ENCODE measurements at places on chromosomes 16 and 17.

GRCh38 chr16:57360321-57360935 is 1.8 kb downstream of the CCL22 start:
- no peak for DNase-seq

- DNase-seq, result peak; percentile 68
Measured at GRCh38 chr17:75013092-75013559, 656 bp downstream of the MRPL58 start.

DNA sequence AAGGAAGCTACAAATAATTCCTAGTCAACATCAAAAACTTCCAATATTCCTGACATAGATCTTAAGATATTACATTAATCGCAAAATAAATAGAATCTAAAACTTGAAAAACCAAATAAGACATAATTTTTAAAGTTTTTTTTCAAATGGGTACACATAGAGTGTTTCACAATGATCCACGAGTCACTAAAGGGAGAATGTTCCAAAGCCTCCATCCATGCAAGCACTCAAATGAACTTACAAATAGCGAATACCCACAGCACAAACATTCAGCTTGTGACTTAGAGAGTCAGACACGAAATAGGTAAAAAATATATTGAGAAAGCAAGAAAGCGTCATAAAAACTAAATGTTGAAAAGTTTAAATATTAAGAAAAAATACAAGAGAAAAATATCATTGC is 65.7 kb downstream of the CEP112 start:
- DNase-seq, result no peak

DNA sequence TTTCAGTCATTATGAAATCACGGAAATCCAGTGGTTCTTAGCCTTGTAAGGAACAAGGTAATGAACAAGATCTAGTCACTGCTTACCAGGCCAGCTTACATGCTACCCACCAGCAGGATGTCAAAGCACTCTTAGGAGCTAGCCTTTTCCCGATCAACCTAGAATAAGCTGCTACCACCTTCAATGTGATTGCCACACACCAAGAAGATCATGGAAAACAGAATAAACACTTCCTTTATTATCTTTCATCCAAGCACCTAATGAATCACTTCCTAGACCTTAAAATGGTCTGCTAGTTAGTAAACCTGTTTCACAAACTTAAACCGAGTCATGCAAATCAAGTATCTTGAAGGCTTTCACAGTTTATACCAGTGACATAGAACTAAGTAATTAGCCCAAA is 5.0 kb downstream of the BBS2 start:
- peak; percentile 26 for DNase-seq

GRCh38 chr16:3097266-3097665 is 1.8 kb downstream of the ZSCAN10 start:
- DNase-seq, result no peak

- no peak for DNase-seq
Measured at GRCh38 chr17:60135951-60136666, 13.7 kb upstream of the CA4 start.

All from midbrain (tissue), 1 donor.